Neural progenitor cell (in vitro differentiated cells): ENCODE measurements at places on chromosomes 11 and 22. TPM values are rescaled to one million over a fixed set of nuclear protein-coding genes. Genes with fewer than 3 reads are reported as not detected.

DNA sequence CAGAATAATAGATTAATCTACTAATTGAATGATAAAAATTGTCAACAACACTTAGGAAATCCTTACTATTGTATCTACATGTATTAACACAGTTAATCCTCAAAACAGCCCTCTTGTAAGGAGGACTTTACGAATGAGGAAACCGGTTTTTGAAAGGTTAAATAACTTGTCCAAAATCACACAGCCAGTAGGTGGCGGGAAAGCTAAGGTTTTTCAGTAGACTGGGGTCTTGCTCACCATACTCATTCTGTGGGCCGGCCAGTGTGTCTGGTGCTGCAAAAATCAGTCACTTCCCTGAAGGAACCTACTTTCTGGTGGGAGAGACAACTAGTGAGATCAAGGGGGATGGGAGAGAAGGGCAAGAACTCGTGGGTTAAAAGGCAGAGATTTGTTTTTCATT lies 3.8 kb downstream of the DCPS start:
- peak; percentile 62 for DNase-seq

The CPT1B gene
- 33.9 and 49.6 TPM in 2 replicates for total RNA-seq

DNA sequence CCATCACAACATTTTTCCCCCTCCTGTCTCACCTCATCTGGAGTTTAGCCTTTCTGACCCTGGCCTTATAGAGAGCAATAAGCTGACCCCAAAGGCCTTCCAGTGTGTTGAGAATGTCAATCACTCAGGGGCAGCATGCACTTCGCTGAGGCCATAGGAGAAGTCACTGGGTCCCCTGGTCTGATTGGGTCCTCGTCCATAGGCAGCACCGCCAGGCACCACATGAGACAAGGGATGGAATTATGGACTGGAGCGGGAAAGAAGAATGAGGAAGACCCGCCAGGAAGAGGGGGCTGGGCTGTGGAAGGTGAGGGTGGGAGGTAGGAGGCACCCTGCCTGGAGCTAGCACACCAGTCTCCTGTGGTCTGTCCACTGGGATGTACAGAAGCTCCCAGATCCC lies 72.9 kb downstream of the DSCAML1 start:
- no peak for DNase-seq

- DNase-seq, result no peak
Measured at GRCh38 chr22:32853662-32854061, 52.2 kb downstream of the TIMP3 start.
